ENCODE measurements at places on chromosomes 5 and 9.

DNA sequence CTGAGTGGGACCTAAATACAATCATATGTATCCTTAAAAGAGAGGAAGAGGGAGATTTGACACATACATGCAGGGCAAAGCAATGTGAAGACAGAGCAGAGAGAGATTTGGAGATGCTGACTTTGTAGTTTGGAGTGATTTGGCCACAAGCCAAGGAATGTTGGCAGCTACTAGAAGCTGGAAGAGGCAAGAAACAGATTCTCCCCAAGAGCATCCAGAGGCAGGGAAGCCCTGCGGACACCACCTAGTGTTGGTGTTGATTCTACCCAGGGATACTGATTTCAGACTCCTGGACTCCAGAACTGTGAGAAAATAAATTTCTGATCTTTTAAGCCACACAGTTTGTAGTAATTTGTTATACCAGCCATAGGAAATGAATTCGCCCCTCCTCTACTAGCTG lies 64.9 kb upstream of the OSMR start:
- H3K4me3 ChIP-seq = no peak overlapping the region
- H3K27me3 ChIP-seq = peaks cover 6% of the 10 kb centered on the region
- no peaks in the 10 kb centered on the region for H3K4me1 ChIP-seq
- H3K27ac ChIP-seq = no peak overlapping the region

DNA sequence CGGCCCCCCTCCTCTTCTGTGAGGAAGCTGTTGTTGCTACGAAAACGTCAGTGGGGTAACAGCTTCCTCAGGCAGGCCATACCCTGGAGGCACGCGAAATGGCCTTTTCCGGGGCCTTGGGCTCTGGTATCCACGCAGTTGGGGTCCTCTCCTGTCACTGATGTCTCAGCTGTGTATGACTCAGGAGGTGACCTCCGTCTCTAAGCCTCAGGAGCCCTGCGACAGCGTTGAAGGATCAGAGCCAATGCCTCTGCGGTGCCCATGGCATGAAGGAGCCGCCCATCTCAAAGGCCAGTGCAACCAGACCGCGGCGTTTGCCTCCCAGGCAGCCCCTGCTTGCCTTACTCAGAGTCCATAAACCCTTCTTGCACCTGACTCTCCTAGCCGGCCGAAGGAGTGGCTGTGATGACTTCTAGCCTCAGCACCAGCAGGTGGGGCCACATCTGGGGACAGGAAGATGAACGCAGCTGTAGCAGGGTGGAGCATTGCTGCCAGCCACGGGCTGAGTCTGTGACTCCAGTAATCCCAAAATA lies 1.0 kb upstream of the MXD3 start:
- H3K27me3 ChIP-seq = no peaks in the 10 kb centered on the region
- no peaks in the 10 kb centered on the region for H3K36me3 ChIP-seq
- peaks cover 41% of the 10 kb centered on the region for H3K4me1 ChIP-seq

- H3K27me3 ChIP-seq = peaks cover 12% of the 10 kb centered on the region
- H3K27ac ChIP-seq = no peak overlapping the region
- H3K4me3 ChIP-seq = no peak overlapping the region
- no peaks in the 10 kb centered on the region for H3K4me1 ChIP-seq
- no peak for DNase-seq
Measured at GRCh38 chr5:135211791-135212190, 177.8 kb upstream of the PITX1 start.

GRCh38 chr5:124825250-124825982 lies 79.0 kb upstream of the ZNF608 start:
- H3K27me3 ChIP-seq = no peaks in the 10 kb centered on the region
- H3K36me3 ChIP-seq = no peaks in the 10 kb centered on the region
- DNase-seq = no peak
- no peak overlapping the region for H3K4me3 ChIP-seq
- H3K4me1 ChIP-seq = no peaks in the 10 kb centered on the region
- H3K27ac ChIP-seq = no peak overlapping the region

DNA sequence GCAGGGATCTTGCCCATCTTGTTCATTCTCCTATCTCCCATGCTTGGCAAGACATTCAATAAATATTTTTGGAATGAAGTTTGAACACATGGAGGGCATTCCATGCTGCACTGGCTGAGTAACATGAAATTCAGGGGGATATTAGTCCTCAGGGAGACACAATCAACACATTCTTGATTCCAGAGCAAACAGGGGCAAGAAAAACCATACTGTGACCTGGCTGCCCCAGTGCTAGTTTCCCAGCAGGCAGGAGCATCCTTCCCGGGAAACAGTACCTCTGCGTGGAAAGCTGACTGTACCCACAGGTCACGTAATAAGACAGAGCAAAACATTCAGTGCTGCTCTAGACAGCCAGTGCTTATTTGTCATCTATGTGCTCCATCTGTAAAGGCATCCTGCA lies 66.3 kb upstream of the SPOCK1 start:
- H3K36me3 ChIP-seq = no peaks in the 10 kb centered on the region
- no peak for DNase-seq
- H3K4me1 ChIP-seq = peaks cover 3% of the 10 kb centered on the region
- peaks cover 32% of the 10 kb centered on the region for H3K27me3 ChIP-seq
- H3K27ac ChIP-seq = no peak overlapping the region
